ENCODE measurements at places on chromosomes 1 and 21. TPM values are rescaled to one million over a fixed set of nuclear protein-coding genes. Genes with fewer than 3 reads are reported as not detected.

CDA gene
- polyA plus RNA-seq, result 7.1 TPM

SRRM1 gene
- 86.0 TPM for polyA plus RNA-seq

FHAD1 gene
- polyA plus RNA-seq, result 2.8 TPM

LYPLA2 gene
- 3.6 TPM for polyA plus RNA-seq

PTPN22 gene
- 2.0 TPM for polyA plus RNA-seq

MTARC2 gene
- 5.8 TPM for polyA plus RNA-seq

PRDM16 gene
- not detected for polyA plus RNA-seq

PTGS2 gene
- 0.13 TPM for polyA plus RNA-seq

NR0B2 gene
- not detected for polyA plus RNA-seq

AMY1B gene
- not detected for polyA plus RNA-seq

PAPPA2 gene
- polyA plus RNA-seq, result 0.47 TPM

PAQR6 gene
- 0.20 TPM for polyA plus RNA-seq

LCE2B gene
- not detected for polyA plus RNA-seq

HENMT1 gene
- polyA plus RNA-seq, result 30.2 TPM

VSIG8 gene
- not detected for polyA plus RNA-seq

KPRP gene
- polyA plus RNA-seq, result not detected

HIVEP3 gene
- polyA plus RNA-seq, result 4.7 TPM

KCNJ10 gene
- 17.9 TPM for polyA plus RNA-seq

SHISAL2A gene
- 1.7 TPM for polyA plus RNA-seq

MTARC1 gene
- 7.8 TPM for polyA plus RNA-seq

CACYBP gene
- polyA plus RNA-seq, result 455 TPM

GBP7 gene
- polyA plus RNA-seq, result not detected

ACTL8 gene
- polyA plus RNA-seq, result not detected

SLAMF9 gene
- polyA plus RNA-seq, result not detected

NPHP4 gene
- polyA plus RNA-seq, result 1.2 TPM

EFNA3 gene
- polyA plus RNA-seq, result 2.2 TPM

DCDC2B gene
- polyA plus RNA-seq, result not detected

SELENBP1 gene
- 0.83 TPM for polyA plus RNA-seq

ANGPTL7 gene
- not detected for polyA plus RNA-seq

F13B gene
- polyA plus RNA-seq, result not detected

RNF207 gene
- polyA plus RNA-seq, result 6.0 TPM

LCE1F gene
- polyA plus RNA-seq, result not detected

RAP1GAP gene
- 9.3 TPM for polyA plus RNA-seq
